ENCODE measurements at places on chromosomes 2 and 18.
A peak's percentile ranks its signal among the peaks of the same experiment; 100 is the strongest.

DNA sequence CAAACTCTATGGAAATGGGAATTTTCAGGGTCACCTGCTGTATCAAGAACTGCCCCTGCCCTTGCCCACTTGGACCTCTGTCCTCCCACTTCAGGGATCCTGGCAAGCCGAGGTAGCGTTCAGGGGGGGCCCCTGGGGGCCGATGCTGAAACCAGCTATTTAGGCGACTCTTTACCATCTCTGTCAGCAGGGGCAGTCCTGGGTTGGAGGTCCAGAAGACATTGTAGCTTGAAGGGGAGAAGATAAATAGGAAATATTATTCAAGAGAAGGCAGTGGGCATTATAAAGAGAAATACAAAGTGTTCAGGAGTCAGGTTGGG lies 2.4 kb downstream of the MOGS start:
- DNase-seq = no peak

GRCh38 chr2:11710210-11710609 lies 36.2 kb upstream of the LPIN1 start:
- DNase-seq = peak; percentile 99

- no peak for DNase-seq
Measured at GRCh38 chr2:200443376-200443775, 66.5 kb downstream of the KCTD18 start.

DNA sequence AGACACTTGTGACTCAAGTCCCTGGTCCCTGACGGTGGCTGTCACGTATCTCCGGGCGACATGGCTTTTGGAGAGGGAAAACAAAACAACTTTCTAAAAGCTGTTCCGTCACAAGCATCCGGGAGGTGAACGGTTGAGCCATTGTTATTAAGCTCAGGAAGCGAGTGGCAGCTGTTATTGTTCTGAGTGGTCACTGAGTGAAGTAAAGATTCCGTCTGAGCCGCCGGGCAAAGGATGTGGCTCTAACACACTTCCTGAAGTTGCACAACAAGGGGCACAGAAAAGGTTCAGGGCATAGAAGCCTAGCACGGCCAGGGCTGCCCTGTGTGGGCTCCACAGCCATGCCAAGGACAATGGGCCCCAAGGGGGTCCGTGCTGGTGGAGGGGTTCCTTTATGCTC lies 24.3 kb downstream of the INPP5D start:
- DNase-seq = no peak

GRCh38 chr2:64402876-64403275 lies 51.1 kb upstream of the LGALSL start:
- no peak for DNase-seq

- no peak for DNase-seq
Measured at GRCh38 chr18:24185805-24186204, 46.9 kb downstream of the CABYR start.

DNA sequence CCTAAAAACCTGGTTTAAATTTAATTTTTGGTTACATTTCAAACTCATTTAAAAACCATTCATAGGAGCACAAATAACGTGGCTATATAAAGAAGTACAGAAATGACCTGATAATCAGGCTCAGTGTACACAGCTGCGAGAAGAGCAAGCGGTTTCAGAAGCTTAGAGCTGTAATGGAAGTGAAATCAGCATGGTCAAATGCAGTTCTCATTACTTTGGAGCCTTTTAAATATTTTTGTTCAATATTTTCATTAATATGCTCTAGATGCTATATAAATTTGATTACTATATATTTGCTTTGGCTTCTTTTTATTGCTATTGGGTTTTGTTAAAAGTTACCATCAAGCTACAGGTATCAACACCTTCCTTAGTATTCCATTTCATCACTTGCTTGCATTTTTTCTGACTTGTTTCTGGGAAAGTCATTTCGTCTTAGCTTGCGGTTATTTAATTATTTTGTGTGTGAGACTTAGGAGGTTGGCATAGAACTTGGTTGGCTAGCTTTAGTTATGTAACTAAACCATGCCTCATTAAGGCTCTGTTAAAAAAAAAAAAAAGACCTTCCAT lies 58.7 kb downstream of the AFTPH start:
- no peak for DNase-seq

GRCh38 chr2:96860065-96861029 lies 2.5 kb upstream of the ANKRD39 start:
- no peak for DNase-seq

DNA sequence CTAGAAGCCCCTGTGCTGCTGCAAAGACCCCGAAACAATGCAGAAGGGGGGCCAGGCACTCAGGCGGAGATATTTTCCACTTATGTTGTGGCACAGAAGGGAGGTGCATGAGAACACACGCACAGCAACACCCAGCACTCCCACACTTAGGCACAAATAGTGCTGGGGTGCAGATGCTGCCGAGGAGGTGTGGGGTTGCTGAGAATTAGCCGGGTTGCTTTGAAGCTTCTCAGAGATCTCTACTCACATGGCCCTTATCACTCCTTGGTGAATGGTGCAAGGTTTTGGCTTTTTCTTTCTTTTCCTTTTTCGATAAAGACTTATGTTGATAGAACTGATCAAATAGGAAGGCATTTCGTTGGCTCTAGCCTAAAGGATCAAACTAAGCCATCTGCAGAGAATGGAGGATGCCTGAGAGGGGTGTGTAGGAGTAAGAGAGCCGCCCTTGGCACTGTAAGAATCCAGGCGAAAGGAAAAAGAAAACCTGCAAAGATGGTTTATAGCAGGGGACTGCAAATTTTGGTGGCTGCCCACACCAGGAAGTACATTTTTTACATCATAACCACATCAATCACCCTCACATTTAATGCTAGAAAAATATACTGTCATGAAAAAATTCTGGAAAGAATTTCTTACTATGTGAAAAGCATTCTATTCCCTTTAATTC lies 27.9 kb upstream of the FHL2 start:
- no peak for DNase-seq

DNA sequence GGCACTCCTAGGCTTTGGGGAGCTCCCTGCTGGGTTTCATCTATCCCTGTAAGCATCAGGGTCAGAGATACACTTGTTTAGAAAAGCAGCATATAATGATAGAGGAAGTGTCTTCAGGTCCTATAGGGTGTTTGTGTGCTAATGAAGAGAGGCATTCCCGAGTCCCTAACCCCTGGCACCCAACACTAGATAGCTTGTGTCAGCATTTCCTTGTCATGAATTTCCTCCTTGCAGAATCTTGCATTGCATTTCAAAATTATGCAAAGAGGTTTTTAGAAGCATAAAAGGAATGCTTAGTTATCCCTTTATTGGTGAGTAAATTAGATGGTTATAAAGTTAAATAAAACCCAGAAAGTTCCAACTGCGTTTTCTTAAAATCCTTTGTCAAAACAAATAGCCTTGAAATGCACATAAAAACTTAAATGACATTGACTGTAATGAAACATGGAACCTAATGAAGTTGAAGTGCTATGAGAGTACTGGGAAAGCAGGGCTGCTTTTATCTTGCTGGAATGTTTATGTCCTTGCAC lies 63.7 kb upstream of the LHCGR start:
- DNase-seq = no peak

GRCh38 chr2:235879116-235879515 lies 289.1 kb downstream of the GBX2 start:
- DNase-seq = no peak

DNA sequence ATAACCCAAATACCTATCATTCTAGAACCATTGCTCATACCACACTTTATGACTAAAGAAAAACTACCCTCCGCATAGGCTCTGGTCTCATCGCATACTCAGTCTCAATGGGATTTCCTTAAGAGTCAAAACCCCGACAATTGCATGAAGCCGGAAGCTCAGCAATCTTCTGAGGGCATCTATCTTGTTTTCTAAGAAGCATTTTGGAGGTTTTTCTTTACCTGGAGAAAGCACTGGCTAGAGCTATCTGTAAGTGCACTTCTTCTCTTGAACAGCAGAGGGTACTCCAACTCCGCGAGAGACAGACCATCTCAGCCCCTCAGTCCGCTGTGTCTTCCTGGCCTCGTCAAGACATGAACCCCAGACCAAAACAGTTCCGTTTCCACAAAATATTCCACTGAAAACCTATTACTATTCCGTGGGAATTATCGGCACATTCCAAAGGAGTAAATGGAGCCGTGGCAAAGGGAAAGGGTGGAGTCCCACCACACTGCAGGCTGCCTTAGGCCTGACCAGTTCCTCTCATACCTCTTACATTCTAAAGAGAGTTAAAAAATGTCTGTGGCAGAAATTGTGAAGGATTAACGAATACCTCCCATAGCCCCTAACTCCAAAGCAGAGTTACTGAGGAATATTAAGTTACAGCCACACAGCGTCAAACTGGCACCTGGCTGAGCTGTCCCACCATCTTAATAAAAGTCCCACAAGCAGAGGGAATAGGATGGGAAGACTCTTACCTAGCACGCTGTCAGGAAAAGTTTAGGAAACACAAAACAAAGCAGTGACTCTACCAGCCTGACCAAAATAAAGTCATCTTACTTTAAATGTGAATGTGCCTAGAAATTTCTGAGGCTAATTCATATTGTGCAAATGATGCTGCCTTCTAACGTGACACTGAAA lies 325.6 kb upstream of the VRK2 start:
- DNase-seq = peak; percentile 1

DNA sequence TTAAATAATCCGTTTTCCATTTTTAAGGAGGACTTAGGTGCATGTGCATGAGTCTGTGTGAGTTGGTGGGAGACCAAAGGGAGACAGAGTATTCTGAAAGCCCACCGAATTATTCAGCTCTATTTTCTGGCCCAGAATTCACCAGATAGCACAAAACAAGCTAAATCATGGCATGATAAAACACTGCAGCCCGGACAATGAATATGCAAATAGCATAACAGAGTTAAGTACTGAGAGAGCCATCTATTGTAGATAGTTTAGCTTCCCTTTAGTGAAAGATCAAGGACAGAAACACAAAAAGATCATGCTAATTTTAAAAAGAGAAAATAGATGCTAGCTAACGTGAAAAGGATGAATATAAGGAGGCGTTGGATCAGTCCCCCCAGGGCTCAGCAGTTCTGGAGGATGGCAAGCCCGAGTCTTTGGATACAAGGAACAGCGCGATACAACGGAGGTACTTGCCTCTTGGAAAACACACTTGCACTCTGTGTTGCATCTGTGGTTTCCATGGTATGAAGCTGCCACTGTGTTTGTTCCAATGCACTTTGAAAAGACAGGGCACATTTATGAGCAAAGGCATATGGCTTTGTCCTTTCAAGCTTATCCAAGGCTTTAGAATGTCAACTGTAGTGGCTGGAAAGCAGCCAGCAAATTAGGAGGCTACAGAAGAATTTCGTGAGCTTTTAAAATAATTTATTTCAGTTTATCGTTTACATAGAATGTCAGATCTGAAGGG lies 119.9 kb downstream of the LYPD1 start:
- DNase-seq = no peak

- DNase-seq = peak; percentile 17
Measured at GRCh38 chr18:46096651-46097300, 1.3 kb downstream of the ATP5F1A start.

- no peak for DNase-seq
Measured at GRCh38 chr2:58047373-58047935, 848 bp downstream of the VRK2 start.

DNA sequence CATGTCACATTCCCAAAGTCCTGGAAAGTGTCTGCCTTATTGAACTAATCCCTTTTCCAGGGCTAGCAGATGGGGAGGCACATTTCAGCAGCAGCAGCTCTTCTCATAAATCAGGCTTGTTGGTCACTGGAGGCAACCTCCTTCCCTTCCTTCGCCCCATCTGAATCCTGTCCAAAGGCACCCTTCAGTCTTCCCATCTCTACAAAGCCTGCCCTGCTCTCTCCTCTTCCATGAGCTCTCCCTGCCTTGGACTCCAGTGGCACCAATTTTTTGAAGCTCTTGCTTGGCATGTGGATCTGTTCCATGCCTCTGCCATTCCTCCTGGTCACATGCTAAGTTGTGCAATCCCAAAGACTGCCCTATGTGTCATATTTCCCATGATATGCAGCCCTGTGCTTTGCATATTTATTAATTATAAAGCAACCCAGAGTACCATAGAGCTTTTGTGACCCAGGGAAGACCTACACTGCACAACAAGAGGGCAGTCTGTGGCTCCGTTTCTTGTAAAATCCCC lies 70.3 kb downstream of the ANTXR1 start:
- DNase-seq = peak; percentile 13

GRCh38 chr2:8534386-8534728 lies 147.5 kb upstream of the ID2 start:
- no peak for DNase-seq

DNA sequence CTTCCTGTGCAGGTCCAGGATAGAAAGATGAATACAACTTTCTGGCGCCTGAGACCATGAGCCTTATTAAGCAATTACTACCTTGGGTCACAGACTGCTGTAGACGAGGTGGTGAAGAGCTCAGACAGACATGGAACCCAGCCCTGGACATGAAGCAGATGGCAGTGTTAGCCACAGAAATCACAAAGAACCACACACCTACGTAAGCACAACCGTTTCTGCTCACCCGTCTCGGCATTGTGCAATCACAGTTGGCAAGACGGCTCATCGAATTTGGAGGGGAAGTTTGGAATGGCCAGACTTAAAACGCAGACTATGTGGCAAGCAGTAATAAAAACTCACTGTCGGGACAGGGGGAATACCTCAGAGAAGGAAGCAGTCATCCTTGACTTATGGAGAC lies 24.3 kb upstream of the ASPRV1 start:
- no peak for DNase-seq

DNA sequence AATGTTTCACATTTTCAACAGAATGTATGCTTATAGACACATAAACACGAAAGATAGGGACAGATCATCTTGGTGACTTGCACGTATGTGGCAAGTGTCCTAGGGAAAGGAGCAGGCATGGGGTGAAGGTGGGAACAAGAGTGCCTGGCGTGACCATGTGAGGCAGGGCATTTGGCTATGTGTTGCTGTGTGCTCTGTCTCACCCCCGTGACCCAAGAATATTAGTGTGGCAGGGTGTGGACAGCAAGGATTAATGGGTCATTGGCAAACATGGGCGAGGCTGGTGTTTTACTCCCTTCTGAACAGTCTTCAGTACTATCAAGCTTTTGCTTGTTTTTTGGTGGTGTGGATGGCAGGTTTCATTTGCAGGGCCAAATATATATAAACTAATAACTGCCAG lies 1.3 kb upstream of the VWA3B start:
- DNase-seq = no peak

- DNase-seq = peak; percentile 30
Measured at GRCh38 chr18:26621161-26622026, 73.0 kb upstream of the KCTD1 start.

- no peak for DNase-seq
Measured at GRCh38 chr2:54574860-54575247, 118.7 kb downstream of the SPTBN1 start.

- DNase-seq = no peak
Measured at GRCh38 chr2:211944572-211944971, 594.0 kb downstream of the ERBB4 start.

GRCh38 chr18:64699081-64699480 lies 550.2 kb upstream of the LINC00305 start:
- DNase-seq = no peak

DNA sequence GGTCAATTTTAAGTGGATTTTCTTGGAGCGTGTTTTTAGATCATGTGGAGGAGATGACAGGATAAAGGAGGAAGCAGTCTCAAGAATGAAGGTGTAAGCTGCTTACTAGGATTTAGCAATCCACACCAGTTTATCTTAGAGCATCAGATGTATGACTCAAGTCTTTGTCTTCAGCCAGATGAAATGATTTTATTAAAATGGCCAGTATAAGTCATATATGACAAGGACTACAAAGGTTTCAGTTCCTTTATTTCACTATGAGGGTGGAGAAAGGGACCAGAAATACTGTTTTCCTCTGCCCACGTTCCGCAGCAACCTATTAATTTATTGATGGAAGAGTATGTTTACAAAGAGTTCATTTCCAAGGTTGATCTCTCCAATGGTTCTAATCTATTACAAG lies 970.5 kb upstream of the SLC39A10 start:
- DNase-seq = no peak

GRCh38 chr2:122341007-122341406 lies 585.6 kb downstream of the TSN start:
- no peak for DNase-seq

GRCh38 chr18:76455003-76455676 lies 39.9 kb downstream of the ZNF516 start:
- no peak for DNase-seq
